Hematopoietic multipotent progenitor cell treated with erythropoietin and hydrocortisone succinate and interleukin-3 and kit ligand, for 6 days (in vitro differentiated cells): ENCODE measurements at places on chromosomes 6 and 20.

DNA sequence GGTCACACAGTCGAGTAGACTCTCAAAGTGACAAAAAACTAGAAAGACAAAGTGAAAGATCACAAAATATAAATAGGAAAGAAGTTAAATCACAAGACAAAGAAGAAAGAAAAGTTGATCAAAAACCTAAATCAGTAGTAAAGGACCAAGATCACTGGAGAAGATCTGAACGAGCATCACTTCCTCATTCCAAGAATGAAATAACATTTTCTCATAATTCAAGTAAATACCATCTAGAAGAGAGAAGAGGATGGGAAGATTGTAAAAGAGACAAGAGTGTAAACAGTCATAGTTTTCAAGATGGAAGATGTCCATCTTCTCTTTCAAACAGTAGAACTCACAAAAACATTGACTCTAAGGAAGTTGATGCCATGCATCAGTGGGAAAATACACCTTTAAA is 31.6 kb upstream of the GJA10 start:
- peak; percentile 50 for DNase-seq

- no peak for DNase-seq
These were observed 78.7 kb downstream of the CDH26 start for GRCh38 chr20:60036746-60037499.

DNA sequence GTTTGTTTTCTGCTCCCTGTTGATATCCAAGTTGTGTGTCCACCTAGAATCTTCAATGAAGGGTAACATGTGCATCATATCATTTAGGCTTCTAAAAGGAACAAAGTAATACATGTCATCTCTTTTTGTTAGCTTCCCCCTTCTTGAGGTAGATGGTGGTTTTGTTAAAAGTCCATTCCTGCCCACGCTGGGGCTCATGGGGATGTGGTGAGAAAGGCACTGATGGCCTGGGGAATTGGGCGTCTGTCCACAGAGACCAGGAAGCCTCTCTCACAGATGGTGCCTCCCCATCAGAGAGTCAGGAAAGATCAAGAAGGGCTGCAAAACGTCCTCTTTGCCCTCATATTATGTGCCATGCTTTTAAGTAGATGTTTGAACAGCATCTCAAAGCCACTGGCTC is 32.5 kb downstream of the GNAS start:
- no peak for DNase-seq

DNA sequence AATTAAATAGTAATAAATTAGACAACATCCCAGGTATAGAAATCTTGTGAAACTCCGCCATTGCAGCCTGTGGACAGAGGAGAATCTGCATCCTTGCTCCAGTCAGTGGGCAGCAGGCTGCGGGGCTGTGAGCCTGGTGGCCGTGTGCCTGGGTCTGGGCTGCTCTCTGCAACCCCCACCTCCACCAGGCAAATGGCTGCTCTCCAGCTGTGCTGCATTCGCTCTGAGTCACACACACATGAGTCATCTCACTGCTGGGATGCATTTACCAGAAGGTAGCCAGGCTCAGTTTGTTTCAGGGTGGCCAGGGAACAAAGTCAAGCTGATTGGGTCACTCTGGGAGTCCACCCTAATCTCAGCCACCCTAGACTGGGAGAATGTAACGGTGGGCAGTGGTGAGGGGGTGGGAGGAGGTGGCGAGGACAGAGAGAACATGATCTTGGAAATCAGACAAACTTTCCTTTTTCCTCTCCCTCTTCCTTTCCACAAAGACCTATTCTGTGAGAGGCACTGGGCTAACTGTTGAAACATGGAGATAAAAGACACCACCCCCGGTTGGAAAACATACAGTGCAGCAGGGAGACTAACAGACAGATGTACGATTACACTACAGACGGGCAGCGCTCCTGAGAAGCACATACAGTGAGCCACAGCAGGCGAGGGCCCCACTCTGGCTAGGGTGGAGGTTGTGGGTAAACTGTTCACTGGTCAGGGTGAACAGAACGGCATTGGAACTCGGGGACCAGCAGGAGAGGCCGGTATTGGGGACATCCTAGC is 59.2 kb downstream of the TRAM2 start:
- DNase-seq: peak; percentile 78

GRCh38 chr6:166454692-166455515 is 72.2 kb upstream of the MPC1 start:
- no peak for DNase-seq

- DNase-seq: no peak
These were observed 28.0 kb downstream of the IGF2R start for GRCh38 chr6:159996626-159997497.

GRCh38 chr6:14059791-14060436 is 57.7 kb upstream of the CD83 start:
- DNase-seq: peak; percentile 59

GRCh38 chr20:4812216-4812615 is 90.5 kb downstream of the PRND start:
- DNase-seq: peak; percentile 51

- DNase-seq: no peak
These were observed 140.3 kb downstream of the COL12A1 start for GRCh38 chr6:75065523-75065922.

- DNase-seq: no peak
These were observed 155.5 kb downstream of the THBS2 start for GRCh38 chr6:169098116-169098515.

DNA sequence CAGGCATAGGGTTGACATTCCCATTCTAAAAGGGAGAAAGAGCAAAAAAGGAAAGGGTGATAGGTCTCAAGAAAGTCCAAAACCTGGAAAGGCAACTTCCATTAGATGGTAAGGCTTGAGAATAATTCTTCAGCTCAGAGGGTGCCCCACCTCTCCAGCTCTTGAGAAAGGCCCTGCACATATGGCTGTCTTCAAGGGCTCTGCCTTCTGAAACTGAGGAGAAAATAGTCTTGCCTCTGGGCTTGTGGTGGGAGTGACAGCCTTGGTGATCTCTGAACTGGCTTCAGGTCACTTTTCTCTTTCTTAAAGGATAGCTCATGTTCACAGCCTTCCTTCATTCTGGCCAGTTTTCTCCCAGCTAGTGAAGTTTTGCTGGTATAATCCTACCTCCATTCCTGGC is 35.6 kb upstream of the NR2E1 start:
- DNase-seq: no peak

DNA sequence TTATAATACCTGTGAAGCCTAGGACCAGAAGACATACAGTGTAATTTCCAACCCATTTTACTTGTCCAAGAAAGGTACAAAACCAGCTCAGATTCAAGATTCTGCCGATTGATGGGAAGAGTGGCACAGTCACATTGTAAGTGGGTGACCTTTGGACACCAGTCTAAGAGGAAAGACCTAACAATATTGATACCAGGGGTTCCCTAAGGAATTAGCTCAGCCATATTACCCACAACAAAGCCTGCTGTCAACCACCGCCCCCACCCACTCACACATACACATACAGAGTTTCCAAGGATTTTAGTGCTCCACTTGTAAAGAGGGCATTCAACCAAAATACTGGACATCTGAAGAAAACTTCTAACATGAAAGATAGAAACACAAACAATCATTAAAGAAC is 27.9 kb upstream of the TMEM181 start:
- no peak for DNase-seq

- DNase-seq: peak; percentile 18
These were observed 311.9 kb upstream of the CITED2 start for GRCh38 chr6:139686308-139686707.

- DNase-seq: no peak
These were observed 37.3 kb downstream of the PSMG4 start for GRCh38 chr6:3296078-3296477.

DNA sequence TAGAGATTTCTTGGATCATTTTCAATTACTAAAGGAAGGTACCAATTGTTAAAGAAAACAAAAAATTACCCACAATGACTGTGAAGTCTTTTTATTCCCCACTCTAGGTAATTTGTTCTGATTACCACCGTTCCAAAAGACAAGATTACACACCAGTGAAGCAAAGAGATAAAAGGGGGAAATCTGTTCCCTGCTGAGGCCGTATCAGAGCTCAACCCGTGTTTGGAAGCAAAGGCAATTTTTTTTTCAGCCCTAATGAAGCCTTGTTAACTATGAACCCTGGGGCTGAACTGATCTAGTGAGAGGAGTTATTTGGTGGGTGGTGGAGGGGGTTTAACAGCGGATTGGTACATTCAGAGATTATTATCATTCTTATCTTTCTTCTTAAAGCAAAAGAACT is 128.5 kb downstream of the ALDH8A1 start:
- DNase-seq: no peak

DNA sequence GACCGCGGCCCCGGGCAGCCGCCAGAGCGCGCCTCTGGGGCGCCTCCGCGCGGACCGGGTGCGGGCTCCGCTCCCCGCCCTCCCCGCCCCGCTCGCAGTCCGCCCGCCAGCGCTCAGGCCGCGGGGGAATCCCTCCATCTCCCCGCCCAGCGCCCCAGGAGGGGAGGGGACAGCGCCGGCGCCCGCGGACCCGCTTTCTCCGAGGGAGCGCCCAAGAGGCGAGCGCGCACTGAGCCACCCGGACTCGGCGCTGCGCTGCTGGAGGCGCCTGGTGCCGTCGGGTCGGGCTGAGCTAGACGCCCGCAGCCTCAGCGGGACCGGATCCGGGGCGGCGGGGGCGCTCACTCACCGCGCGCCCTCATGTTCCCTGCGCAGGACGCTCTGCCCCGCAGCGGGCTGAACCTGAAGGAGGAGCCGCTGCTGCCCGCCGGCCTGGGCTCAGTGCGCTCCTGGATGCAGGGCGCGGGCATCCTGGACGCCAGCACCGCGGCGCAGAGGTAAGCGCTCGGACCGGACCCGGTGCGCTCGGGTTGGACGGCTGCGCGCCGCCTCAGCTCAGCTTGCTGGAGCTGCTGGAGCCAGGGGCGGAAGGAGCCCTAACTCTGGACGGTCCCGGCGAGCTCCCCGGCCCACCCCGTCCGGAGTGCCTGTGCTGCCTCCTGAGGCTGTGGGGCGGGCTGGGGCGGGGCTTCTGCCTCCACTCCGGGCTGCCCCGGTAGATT is 867 bp downstream of the EBF4 start:
- DNase-seq: no peak

- no peak for DNase-seq
These were observed 592.3 kb downstream of the PHF3 start for GRCh38 chr6:64227863-64228262.

- no peak for DNase-seq
These were observed 1.4 kb upstream of the EEF1A2 start for GRCh38 chr20:63500151-63500901.

- no peak for DNase-seq
These were observed 565.7 kb upstream of the BTBD3 start for GRCh38 chr20:11352041-11352440.

DNA sequence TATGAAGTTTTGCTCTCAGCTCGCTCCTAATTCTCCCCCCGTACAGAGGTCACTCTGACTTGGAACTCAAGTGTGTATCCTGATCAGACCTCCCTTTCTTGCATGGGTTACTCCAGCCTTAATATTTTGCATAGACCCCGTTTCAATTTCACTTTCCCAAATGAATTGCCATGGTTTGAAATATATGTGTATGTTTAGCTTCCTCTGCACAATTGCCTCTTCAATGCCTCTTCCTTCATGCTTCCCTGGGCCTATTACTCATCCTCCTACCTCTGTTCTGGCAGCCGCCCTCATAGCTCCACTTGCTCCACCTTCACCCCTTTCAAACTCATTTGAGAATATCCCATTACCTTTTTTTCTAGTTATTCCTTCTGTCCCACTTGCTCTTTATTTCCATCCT is 90.0 kb upstream of the SAMD5 start:
- DNase-seq: no peak

DNA sequence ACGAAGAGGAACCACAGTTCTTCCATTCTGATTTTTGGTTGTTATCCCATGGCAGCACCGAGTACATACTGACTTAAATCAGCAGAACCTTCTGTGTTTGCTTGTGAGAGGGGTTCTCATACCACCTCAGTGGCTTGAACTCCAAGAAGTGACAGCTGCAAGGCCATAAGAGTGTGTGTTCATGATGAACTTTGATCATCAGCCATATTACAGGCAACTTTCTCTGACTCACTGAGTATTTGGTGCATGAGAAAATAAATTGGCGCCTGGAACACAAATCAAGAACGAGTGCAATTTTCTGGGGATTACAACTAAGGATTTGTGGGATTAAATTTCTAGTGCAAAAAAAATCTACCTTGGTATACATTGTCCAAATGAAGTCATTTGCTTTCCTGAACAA is 68.9 kb downstream of the CYP39A1 start:
- DNase-seq: no peak

- DNase-seq: no peak
These were observed 35.3 kb downstream of the C6orf52 start for GRCh38 chr6:10658910-10659698.

- no peak for DNase-seq
These were observed 25.3 kb downstream of the RAB44 start for GRCh38 chr6:36722879-36723278.

GRCh38 chr20:51738877-51739447 is 29.2 kb downstream of the ATP9A start:
- no peak for DNase-seq

DNA sequence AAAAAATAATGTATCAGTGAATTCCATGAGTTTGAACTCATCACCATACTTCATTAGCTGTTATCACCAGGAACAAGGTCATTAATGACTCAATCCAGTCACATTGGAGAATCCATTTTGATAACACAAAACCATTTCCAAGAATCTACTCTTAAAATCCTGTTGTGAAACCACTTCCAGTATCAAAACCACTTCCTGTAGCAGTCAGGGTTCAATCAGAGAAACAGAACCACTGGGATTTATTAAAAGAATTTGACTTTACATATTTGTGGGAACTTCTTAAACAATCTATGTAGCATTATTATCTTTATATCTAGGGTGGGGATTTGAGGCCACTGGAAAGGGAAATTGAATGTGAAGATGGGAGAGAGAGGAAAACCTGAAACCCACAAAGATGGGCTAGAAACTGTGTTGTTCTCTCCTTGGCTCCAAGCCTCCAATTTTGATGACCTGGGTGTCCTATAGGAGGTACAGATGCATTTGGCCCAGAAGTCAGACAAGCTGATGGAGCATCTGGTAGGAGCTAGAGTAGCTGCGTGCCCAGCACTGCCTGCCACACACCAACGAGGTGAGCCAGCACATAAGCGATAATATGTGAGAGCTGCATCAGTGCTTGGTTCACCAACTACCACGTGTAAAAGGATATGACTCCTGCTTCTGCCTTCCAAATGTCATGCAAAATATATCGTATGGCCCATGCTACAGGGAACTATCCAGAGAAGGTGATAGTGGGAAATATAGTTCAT is 117.0 kb downstream of the TMEM200A start:
- peak; percentile 12 for DNase-seq

DNA sequence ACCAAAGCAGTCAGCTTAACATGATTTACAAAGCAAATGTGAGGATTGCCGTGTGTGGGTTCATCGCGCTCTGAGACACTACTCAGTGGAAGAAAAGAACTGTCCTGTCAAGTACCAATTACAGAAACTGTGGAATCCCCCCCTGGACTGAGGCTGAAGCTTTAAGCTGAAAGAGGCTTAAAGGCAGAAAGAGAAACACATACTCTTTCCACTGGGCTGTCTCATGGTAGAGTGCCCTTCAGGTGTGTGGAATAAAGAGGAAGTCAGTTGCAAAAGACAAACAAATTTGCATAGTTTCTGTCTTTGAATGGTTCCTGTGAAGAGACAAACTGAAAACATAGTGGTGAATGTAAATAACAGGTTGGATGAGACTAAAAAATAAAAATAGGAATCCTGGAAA is 560.4 kb upstream of the SYNCRIP start:
- DNase-seq: no peak
